ENCODE measurements at places on chromosomes 7 and 10. TPM values are rescaled to one million over a fixed set of nuclear protein-coding genes. Genes with fewer than 3 reads are reported as not detected.

The PNLIP gene
- not detected for total RNA-seq

The CALHM3 gene
- total RNA-seq: not detected

The ACTL6B gene
- not detected for total RNA-seq

- no peak for DNase-seq
Measured at GRCh38 chr10:103295374-103296015, 18.6 kb downstream of the INA start.

DNA sequence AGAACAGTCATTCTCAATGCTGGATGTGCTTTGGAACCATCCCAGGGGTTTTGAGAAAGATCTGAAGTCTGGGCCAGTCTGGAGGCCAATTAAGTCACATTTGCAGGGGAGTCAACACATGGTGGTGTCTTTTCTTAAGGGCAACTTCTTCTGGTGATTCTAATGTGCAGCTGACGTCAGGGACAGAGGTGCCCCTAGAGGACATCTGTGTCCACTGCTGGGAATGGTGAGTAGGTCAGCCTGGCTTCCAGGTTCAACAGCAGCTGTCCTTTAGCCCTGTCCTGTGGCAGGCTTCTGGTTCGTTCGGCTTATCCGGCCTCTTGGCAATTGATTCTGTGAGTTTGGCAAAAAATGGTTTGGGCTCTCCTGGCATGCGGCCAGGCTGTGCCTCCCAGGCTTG lies 269.7 kb upstream of the HABP2 start:
- no peak for DNase-seq

- DNase-seq: no peak
Measured at GRCh38 chr7:42677751-42678699, 233.8 kb downstream of the C7orf25 start.

GRCh38 chr10:72822342-72822986 lies 71.1 kb upstream of the OIT3 start:
- no peak for DNase-seq

DNA sequence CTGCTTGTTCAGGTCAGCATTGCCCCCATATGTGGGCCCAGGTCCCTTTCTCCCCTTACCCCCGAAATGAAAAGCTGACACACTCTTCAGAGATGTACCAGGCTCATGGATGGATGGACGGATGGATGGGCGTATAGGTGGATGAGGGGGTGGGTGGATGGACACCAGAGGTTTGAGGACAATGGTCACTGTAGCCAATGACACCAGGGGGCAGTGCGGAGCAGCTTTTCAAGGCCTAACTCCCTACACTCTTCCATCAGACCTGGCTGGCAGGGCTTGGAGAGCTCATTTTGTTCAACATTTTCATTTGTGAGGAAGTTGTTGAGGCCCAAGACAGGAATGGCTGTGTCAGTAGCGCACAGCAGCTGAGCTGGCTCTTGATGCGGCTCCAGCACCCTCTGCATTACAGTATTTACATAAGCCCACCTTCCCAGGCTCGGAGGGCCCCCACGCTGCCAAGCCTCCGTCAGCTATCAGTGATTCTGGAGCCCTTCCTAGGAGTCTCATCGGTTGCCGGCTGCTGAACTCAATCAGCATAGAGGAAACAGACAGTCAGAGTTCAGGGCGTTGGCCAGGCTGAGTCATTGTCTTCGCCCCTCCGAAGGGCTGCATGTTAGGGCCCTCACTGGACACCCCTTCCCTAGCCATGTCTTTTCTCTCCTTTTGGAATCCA lies 11.6 kb upstream of the FFAR4 start:
- DNase-seq: peak; percentile 93

DNA sequence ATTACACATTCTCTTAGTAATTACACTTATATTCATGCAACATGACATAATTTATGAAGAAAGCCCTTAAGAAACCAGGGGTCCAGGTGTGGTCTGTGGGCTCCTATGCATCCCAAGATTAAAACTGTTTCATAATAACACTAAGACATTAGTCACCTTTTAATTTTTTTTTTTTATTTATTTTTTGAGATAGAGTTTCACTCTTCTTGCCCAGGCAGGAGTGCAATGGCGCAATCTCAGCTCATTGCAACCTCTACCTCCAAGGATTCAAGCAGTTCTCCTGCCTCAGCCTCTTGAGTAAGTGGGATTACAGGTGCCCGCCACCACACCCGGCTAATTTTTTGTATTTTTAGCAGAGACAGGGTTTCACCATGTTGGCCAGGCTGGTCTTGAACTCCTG lies 12.5 kb downstream of the GDI2 start:
- no peak for DNase-seq

DNA sequence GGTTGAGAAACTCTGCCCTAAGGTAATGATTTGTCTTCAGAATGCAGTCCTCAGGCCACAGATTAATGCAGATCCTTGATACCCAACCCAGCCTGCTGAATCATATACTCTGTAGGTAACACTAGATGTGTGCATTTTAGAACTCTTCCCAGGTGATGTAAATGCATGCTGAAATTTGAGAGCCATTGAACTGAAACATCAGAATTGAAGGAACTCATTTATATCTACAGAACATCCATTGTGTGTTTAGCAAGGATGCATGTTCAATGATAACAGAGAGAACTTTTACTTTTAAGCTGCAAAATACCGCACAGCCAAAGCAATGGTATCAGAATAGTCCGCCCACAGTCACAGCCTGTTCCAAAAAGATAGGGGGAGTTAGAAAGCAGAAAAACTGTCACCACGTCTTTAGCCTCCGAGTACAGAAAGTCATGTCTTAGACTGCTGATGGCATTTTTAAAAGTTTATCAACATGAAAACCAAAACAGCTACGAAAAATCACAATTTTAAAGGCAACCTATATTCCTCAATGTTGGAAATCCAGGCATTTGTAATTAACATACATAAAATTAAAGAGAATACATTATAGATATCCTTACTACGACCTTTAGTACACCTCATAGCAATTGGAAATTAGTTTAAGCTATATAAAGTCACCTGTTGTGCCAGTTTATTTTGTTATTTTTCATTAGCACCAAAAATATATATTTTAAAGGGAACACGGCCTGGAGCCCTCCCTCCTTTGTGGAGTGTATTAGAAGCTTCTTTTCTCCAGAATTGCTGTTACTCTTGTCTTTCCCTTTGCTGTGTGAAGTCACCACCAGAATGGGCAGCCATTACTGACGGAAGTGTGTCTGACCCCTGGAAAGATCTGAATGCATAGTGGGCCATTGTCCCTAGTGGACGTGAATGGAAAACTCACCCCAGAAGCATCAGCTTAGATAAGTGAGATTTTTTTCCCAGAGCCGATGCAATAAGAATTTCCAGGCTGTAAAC lies 65.8 kb upstream of the PRKAR2B start:
- no peak for DNase-seq

- DNase-seq: no peak
Measured at GRCh38 chr7:79434867-79435266, 18.6 kb downstream of the MAGI2 start.

GRCh38 chr10:124648738-124649137 lies 95.4 kb downstream of the FAM53B start:
- no peak for DNase-seq

DNA sequence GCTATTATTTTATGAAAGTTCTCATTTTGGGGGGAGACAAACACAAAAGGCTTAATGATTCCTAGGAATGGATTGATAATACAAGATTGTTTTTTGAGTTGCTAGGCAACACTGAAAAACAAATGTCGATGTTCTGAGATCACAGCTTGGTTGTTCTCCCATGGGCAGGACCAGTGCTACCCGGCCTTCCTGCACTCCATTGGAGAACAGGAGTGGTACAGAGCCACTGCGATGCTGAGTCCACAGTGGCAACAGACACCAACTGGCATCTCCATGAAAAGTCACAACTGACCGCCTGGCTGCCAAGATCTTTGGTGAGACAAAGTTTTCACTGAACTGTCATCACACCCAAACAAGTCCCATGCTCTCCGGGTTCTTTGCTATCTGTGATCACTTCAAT lies 68.9 kb upstream of the NMT2 start:
- no peak for DNase-seq

DNA sequence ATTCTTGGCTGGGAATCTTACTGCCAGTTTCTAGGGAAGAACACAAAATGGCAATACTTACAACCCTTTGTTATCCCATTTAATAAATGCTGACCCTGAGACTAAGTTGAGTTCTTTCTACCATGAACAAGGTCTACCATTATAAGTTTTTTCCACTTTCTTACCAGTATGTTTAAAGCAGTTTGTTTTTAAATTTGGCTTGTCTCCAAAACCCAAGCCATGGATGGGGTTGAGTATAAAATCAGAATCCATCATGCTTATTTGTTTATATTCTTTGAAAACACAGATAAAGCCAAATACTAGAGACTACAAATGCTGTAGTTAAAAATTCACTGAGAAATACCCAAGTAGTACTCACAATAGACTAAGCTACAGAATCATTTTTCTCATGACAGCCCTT lies 41.1 kb upstream of the HNRNPH3 start:
- DNase-seq: no peak

DNA sequence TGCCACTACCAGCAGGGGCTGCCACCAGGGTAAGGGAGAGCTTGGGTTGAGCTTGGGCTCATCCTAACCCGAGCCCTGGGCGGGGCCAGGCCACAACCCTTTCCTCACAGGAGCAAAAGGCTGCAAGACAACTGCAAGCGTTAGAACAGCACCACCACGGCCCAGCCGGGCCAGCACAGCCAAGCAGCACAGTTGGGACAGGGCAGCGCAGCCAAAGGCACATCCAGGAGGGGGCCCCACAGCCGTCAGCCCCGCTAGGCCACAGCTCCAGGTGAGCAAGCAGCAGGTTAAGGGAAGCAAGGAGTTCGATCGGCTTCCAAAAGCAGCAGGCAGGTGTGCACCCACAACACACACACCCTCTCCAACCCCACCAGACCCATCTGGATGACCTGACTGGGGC lies 7.0 kb upstream of the NDST2 start:
- no peak for DNase-seq

GRCh38 chr7:158430308-158431034 lies 157.2 kb downstream of the PTPRN2 start:
- DNase-seq: peak; percentile 64

GRCh38 chr10:122650331-122650730 lies 49.3 kb downstream of the C10orf120 start:
- no peak for DNase-seq

DNA sequence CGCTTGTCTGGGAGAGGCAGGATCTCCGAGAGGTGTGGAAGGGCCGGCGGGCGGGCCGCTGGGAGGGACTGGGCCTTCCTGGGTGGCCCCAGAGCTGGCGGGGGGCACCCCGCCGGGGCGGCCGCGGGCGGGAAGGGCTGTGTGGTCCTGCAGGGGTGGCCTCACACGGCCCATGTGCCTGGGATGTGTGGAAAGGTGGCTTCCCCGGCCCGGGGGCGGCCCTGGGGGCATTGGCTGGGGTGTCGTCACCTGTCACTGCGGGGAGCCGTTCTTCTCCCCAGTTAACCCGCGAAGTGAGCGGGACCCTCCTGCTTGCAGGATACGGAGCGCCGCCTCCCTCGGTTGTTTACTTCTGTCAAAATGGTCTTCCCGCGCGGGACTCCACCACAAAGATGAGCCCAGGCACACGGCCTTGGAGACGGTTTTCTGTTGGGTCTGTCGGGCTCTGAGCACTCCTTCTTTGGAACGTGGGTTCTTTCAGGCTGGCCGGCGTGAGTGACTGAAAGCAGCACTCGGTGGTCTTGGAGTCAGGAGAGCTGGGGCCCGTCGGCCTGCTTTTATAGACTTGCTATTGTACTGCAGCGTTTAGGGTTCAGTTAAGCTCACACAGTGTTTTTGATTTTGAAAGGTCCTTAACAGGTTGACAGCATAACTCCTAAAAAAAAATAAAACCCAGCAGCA lies 700 bp downstream of the SMC3 start:
- peak; percentile 82 for DNase-seq

- DNase-seq: no peak
Measured at GRCh38 chr10:133608855-133609254, 17.7 kb downstream of the FRG2B start.

DNA sequence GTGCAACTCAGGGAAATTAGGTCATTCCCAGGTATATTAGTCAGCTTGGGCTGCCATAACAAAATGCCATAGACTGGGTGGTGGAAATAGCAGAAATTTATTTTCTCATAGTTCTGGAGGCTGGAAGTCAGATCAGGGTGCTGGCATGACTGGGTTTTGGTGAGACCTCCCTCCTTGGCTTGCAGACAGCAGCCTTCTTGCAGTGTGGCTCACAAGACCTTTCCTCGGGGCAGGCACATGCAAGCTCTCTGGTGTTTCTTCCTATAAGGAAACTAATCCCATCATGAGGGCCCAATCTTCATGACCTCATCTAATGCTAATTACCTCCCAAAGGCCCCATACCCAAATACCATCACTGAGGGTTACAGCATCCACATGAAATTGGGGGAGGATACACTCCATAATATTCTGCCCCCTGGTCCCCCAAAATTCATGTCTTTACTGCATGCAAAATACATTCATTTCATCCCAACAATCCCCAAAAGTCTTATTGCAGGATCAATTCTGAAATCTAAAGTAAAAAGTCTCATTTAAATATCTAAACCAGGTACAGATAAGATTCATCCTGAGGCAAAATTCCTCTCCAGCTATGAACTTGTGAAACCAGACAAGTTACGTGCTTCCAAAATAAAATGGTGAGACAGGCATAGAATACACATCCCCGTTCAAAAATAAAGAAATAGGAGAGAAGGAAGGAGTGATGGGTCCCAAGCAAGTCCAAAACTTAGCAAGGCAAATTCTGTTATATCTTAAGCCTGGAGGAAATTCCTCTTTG lies 17.4 kb upstream of the CBLL1 start:
- no peak for DNase-seq

GRCh38 chr10:17077346-17077781 lies 52.2 kb downstream of the CUBN start:
- no peak for DNase-seq

DNA sequence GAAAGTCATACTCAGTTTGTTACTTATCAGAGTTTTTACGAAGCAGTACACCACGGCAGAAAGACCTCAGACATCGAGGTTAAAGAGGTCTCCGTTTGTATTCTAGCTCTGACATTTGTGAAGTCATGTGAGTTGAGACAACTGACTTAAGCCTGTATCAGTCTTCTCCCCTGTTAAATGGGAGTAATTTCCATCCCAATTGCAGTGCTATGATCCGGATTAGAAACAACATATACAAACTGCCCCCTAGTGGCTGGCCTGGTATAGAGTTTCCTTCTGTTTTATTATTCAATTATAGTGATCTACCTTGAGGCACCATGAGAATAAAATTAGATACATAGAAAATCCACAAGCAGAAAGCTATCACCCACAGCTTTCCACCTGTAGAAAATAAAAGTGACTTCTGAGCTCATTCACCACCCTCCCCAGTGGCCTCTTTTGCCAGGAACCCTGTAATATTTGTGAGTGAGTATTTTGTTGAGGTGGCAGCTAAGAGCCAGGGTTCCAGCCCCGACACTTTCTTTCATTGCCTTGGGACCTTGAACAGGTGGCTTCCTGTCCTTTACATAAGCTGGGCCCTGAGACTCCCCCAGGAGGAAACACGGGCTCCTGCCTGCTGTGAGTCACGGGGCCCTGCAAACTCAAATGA lies 607.2 kb upstream of the MGMT start:
- DNase-seq: no peak

- DNase-seq: peak; percentile 80
Measured at GRCh38 chr7:127396184-127396583, 3.7 kb upstream of the ZNF800 start.
